ENCODE measurements at places on chromosomes 6 and 20.

- DNase-seq, result no peak
Observed at GRCh38 chr6:13359287-13359686, 30.9 kb upstream of the TBC1D7 start.

DNA sequence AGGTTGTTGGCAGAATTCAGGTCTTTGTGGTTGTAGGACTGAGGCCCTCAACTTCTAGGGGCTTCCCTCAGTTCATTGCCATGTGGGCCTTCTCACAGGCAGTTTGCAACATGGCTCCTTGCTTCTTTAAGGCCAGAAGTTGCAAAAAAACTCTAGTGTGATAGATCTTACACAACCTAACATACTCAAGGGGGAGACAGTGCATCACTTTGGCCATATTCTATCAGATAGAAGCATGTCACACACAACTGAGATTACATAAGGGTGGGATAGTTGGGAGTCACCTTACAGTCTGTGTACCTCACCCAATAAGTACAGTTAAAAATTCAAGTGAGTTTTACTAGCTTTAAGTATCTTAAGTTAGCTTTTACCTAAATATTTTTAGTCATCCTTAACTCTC, 1.6 kb downstream of the SIRPD start:
- DNase-seq, result no peak

DNA sequence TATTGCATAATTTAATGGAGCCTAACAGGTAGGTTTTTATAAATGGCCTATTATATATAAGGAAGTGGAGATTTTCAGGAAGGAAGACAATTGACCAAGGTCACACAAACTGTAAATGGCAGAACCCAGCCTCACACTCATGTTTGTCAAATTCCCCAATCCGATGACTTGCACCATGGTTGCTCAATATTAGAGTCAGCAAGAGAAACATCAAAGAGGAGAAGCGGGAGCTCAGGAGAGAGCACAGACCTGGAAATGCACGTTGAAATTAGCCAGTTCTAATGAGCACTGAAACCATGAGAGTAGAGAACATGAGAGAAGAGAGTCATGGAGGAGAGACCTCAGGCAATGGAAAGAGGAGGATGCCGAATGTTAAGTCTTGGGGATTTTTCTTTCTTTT, 13.5 kb upstream of the MLIP start:
- no peak for DNase-seq

DNA sequence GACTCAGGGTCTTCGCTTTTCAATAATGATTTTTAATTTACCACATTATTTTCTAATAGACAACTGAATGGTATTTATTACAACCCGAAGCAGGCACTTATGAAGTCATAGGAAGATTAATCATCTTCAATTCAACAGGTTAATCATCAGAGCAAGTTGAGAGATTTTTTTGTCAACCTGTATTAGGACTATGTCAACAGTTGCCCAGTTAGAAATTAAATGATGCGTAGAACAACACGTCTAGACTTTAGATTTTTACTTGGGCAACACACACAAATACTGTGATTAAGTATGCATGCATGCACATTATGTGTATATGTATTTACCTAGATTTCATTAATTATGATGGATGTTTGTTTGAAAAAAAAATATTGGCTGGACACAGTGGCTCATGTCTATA, 4.3 kb downstream of the ILRUN start:
- no peak for DNase-seq

GRCh38 chr6:64520050-64520449, 884.4 kb downstream of the PHF3 start:
- no peak for DNase-seq

DNA sequence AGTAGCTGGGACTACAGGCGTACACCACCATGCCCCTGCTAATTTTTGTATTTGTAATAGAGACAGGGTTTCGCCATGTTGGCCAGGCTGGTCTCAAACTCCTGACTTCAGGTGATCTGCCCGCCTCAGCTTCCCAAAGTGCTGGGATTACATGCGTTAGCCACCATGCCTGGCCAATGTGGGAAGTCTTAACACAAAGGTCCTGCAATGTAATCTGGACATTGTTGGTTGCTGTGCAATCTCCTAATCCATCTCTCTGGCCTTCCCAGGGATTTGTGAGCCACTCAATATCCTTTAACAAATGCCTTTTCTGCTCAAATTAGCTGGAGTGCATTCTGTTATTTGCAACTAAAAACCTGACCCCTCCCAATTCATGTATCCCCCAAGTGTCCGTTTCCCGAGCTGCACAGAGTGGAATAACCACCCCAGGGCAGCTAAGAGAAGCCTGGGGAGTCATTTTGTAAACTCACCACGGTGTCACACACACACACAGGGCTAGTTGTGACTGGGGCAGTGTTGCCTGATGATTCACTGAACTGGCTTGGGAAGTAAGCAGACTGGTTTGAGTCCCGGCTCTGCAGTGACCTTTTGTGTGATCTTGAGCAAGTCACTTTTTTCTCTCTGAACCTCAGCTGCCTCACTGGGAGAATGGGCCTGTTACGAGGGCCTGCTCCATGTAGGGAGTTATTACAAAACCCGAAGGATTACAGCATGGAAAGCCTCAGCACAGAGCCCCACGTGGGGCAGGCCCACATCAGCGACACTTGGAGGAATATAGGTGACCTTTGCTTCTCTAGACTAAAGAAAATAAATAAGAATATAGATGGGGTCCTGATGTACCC, 152.3 kb downstream of the ZMYND8 start:
- no peak for DNase-seq

- no peak for DNase-seq
Observed at GRCh38 chr20:42475773-42476172, 713.9 kb downstream of the PTPRT start.

GRCh38 chr6:34044945-34045595, 100.8 kb downstream of the GRM4 start:
- DNase-seq, result no peak

GRCh38 chr20:56368351-56369134, 9.8 kb downstream of the FAM210B start:
- no peak for DNase-seq

GRCh38 chr6:90691823-90692222, 105.0 kb upstream of the MAP3K7 start:
- no peak for DNase-seq

DNA sequence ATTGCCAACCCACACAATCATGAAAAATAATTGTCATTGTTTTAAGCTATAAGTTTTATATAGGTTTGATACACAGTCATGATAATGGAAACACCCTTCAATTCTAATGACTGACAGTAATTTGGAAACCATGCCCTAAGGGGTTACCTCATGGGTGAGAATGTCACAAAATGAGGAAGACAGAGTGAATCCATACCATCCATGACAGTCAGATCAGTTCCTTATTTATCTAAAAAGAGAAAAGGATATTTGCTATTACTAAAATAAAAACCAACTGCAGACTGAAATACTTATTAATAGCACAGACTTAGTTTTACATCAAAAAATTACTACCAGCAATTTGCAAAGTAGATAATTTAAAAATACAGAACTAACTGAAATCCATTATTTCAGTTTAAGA, 437.8 kb downstream of the UTRN start:
- no peak for DNase-seq

- DNase-seq, result no peak
Observed at GRCh38 chr20:10609276-10609675, 64.5 kb downstream of the JAG1 start.

DNA sequence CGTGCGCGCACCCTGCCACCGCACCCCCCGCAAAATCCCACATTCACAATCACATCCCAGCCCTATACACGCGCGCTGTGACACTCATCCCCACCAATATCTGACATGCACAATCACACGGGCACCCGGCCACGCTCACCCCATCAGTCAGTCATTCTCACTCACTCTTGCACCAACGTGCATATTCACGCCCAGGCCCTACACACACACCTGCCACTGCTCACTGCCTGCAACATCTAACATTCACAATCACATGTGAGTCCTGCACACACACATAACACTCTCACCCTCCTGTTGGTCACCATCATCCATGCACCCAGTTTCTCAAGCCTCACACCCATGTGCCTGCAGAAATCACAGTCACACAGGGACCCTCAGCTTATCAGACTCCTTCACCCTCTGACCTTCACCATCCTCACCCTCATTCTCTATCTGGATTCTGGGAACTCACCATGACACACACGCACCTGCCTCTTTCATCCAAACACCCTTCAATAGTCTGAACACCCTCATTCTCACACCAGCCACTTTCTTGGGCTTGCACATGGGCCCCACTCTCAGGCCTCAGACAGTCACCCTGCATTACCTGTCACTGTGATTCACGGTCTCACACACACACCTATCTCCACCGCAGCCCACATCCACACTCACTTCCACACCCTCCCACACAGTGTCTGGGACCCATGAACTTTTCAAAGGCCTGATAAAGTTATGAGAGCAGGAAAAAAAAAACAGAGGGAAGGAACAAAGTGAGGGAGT, 748 bp upstream of the ATP9A start:
- DNase-seq, result no peak
